ENCODE measurements at places on chromosomes 5 and 9.

- no peak for DNase-seq
These were observed 107.6 kb upstream of the SLC12A2 start for GRCh38 chr5:127975961-127976360.

DNA sequence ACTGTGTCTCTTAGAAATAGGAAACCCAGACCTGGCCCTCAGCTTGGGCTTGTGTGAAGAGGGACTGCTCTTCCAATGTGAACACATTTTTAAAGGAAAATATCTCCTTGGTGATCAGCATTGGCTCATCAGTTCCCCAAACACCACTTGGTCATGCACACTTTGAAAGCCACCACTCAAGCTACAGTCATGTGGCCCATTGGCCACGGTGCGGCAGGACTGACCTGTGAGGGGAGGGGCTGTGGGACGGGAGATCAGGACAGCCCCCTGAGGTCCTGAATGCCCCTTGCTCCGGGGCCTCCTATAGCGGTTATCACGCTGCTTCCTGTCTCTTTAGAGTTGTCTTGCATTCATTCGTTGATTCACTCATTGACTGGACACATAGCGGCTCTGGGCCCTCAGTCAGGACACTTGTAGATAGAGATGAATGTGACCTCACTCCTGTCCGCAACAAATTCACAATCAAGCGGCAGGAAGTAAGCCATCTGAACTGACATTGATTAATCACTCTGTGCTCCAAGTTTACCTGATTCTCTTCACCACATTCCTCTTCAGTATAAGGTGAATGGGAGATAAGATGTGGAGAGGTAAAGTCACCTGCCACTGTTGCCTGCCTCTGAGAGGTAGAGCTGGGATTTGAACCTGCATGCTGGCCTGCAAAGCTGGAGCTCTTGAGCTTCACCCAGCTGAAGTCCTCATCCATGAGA, 73.1 kb downstream of the COL15A1 start:
- no peak for DNase-seq

- no peak for DNase-seq
These were observed 96.4 kb upstream of the IL12B start for GRCh38 chr5:159426694-159427093.

DNA sequence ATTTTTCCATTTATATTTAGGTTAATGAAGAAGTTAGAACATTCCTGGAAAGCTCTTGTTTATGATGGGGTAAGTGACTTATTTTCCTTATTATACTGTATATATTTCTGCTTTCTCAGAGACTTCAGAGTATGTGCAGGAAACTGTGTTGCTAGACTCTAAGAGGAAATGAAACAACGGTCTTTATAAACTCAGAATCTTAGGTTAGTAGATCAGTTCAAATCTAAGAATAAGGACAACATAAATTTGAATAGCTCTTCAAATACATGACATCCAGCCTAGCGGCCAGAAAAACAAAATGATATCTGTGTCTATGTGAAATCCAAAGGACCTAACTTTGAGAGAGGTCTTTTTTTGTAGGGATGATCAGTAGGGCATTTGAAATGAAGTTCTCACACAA, 94.3 kb downstream of the PRKACG start:
- DNase-seq = no peak

DNA sequence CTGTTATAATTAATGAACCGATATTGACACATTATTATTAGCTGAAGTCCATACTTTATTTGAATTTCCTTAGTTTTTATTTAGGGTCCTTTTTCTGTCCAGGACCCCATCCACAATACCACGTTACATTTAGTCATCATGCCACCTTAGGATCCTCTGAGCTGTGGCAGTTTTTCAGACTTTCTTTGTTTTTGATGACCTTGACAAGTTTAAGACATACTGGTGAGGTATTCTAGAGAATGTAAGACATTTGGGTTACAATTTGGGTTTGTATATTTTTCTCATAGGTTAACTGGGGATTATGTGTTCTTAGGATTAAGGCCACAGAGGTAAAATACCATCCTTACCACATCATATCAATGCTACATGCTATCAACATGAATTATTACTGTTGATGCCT, 42.7 kb downstream of the KIAA1958 start:
- DNase-seq = no peak

GRCh38 chr5:127320032-127320965, 29.7 kb downstream of the MEGF10 start:
- no peak for DNase-seq

DNA sequence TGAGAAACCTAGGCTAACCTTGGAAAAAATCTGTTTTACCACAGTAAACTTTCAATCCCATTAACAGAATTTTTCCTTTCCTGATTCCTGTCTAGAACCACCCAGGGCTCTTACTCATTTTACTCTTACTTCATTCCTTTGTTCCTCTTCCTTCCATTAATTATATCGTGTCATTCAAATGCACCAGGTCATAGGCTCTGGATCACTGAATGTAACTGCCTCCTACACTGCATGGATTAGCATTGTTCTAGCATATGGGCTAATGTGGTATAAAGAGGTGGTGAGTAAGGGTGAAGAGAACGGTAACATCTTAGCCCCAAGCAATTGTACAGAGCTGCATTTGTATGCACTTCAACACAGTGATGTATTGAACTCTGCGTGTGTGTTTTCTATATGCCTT, 49.5 kb upstream of the SPINK5 start:
- DNase-seq = no peak

- no peak for DNase-seq
These were observed 20.9 kb downstream of the CDHR2 start for GRCh38 chr5:176570044-176570443.

DNA sequence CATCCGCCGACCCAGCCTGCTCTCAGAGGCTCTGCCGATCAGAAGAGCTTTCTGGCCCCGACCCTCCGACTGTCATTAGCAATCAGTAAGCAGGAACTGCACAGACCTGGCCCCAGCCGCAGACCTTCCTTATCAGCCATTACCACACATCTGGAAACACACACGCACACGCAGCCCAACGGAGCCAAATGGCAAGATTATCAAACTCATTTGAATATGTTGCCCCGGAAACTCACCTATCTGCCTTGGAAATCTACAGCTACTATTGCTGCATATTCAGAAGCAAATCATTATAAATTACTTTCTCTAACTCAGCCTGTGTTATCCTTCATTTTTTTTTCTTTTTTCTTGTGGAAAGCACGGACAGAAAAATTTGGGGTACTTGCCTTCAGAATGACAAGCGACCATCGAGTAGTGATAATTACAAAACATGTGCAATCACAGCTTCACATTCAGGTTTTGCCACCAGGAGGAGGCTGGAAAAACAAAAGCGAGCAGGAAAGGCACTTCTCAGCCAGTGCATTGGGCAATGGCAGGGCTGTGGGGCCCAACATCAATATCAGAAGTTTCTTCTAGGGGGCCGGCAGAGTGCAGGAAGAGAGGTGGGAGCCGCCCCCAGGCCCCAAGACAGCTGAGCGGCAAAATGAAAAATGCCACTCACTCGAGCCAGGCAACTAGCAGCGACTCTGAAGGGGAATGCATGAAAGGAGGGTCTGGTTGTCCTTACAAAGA, 122.3 kb downstream of the VAV2 start:
- DNase-seq = no peak

Data from stimulated activated CD8-positive, alpha-beta memory T cell treated with anti-CD3 and anti-CD28 coated beads, Interleukin-4, amount 100 ng/mL, for 1 hour (primary cell).